Activated naive CD4-positive, alpha-beta T cell (primary cell): ENCODE measurements at places on chromosomes 13 and 19.

GRCh38 chr13:24784319-24784718, 20.4 kb downstream of the RNF17 start:
- no peak for DNase-seq

DNA sequence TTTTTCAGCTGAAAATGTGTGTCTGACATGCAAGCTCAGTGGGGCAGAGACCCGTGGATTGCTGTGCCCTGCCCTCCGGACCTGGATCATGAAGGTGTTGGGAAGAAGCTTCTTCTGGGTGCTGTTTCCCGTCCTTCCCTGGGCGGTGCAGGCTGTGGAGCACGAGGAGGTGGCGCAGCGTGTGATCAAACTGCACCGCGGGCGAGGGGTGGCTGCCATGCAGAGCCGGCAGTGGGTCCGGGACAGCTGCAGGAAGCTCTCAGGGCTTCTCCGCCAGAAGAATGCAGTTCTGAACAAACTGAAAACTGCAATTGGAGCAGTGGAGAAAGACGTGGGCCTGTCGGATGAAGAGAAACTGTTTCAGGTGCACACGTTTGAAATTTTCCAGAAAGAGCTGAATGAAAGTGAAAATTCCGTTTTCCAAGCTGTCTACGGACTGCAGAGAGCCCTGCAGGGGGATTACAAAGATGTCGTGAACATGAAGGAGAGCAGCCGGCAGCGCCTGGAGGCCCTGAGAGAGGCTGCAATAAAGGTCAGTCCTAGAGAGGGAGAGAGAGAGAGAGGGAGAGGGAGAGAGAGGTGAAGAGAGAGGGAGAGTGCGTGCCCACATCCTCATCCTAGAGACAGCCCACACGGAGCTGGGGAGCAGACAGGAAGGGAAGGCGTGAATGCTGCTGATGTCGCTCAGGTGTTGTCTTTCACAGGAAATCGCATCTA, 5.1 kb upstream of the DCUN1D2 start:
- DNase-seq, result no peak

DNA sequence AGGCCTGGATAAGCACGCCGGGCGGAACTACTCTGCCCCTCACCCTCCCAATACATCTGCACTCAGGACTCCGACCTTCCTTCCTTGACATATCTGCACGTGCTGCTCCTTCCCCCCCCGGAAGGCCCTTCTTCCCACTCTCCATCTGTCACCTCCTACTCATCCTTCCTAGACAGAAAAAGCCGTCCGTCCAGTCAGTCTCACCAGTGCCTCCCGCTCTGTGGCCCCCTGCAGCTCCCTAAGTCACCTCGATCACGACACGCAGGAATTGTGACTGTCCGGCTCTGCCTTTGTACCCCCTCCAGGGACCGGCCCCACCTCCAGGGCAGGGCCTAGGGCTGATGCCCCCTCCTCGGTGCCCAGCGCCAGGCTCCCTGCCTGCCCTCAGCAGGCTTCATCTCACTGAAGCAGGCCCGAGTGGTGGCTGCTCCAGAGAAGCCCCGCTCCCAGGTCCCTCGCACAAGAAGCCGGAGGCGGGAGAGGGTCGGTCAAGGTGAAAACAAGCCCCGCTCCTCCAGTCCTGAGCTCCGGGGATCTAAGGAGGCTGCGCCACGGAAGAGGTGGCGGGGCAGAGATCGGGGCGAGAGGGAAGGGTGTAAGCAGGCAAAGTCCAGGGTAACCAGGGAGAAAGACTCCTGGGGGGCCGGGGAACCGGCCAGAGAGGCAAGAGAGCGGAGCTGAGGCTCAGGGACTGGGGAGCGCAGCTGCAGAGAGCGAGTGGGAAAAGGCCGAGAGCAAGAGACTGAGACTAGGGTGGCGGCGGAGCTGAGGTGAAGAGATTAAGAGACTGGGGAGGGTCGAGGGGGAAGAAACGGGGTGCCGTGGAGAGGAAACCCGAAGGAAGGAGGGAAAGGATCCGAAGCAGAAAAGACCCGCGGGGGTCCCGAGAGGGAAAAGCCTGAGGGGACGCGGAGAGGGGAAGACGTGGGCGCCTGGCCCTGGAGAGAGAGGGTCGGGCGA, 1.1 kb downstream of the PPP6R1 start:
- no peak for DNase-seq

DNA sequence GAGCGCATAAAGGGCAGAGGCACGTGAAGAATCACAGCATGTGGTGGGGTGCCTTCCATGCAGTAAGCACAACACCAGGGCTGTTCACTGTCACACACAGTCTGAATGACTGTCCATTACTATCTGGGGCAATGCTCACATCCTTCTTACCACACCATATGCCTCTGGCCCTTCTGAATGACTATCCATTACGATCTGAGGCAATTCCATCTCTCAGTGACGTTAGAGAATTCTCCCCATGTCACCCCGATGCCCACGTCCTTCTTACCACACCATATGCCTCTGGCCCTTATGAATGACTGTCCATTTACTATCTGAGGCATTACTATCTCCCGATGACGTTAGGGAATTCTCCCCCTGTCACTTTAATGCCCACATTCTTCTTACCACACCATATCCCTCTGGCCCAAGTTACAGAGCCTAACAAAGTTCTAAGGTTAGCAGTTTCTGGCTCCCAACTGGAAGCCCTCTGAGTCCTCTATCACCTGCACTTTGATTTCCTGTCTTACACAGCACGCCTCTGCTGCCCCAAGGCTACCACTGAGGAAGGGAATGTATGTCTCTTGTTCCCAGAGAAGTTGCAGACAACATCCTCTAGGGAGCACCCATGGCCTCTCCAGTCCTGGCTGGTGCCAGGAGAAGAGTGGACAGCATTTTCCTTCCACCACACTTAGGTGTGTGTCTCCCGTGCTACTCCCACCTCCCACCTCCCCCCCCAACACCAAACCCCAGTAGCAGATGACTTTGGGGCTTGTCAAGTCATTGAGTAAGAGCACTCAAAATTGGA, 154.8 kb downstream of the COG6 start:
- no peak for DNase-seq

DNA sequence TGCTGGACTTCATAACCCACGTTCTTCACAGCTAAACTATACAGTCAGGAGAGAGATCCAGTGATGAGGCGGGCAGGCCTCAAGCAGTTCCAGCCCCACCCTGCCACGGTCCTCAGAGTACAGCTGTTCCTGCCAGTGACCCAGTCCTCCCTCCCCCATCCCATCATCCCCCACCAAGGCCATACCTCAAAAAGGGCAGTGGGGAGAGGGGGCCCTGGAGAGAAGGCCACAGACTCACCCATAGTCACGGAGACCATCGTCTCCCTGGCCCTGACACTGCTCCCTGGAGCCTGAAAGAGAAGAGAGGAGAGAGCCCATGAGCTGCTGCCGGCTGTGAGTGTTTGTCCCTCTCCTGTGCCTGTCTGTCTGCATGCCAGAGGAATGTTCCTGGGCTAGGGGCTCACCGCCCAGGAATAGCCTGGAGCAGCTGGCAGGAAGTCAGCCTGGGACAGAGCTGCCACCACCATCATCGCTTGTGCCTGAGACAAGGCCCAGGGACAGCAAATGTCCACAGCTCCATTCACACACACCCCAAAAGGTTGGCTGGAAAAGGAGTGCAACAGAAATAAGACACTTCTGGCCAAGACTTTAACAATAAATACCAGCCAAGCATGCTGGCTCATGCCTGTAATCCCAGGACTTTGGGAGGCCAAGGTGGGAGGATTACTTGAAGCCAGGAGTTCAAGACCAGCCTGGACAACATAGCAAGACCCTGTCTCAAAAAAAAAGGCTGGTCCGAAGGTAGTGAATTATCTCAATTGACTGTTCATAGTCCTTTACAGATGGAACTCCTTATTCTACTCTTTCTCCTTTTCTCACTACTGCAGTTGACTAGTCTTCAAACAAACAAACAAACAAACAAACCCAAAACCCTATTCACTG, 6.4 kb downstream of the C19orf47 start:
- DNase-seq, result no peak

DNA sequence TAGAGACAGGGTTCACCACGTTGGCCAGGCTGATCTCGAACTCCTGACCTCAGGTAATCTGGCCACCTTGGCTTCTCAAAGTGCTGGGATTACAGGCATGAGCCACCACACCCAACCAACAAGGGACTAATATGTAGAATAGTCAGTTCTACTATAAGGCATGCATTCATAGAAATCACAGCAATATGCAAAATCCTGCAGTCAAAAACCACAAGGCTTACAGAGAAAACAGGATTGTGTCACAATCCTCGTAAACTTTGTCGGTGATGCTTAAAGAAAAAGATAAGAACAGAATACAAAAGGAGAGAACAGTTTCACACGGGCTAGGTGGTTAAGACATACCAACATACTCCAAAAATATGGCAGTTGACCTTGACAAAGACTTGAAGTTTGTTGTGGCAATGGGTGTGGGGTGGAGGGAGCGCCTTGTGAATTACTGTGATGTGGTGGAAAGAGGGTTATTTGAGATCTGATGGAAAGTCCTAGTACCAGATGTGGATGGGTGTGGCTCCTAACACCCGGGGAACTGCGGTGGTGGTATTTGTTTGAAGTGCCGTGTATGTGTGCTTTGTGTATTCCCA, 12.4 kb downstream of the NOSIP start:
- no peak for DNase-seq

- DNase-seq, result no peak
Observed at GRCh38 chr13:51179432-51179971, 42.7 kb upstream of the FAM124A start.

GRCh38 chr13:51679616-51680015, 95.4 kb downstream of the WDFY2 start:
- no peak for DNase-seq

DNA sequence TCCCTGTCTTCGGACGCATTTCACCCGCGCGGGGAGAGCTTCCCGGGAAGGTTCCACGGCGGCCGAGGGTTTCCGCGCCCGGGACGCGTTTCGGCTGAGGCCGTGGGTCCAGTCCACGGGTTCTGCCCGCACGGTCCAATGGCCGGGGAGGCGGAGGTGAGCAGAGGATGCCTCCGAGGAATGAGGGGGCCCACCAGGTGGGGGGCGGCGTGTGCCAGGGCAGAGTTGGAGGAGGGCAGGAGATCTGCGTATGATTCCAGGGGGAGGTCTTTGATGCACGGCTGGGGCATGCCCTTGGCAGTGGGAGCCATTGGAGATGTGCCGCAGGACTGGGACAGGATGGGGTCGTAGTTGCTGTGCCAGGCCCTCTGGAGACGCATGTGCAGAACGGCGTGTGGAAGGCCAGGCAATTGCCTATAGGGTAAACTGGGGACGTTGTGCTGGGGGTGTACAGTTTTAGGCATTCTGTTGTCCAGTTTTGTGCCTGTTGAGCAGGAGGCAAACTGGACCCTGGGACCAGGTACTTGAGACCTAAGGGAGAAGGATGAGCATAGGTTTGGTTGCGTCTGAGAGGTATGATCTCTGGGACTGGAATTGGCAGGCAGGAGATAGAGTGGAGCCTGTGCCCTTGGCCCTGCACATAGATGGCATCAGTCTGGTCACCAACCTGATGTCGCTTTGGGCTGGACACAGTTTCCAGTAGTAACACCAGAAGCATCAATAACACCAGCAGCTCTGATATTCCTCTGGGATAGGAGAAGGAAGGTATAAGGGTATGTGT, 751 bp downstream of the ZNF584 start:
- DNase-seq, result no peak

DNA sequence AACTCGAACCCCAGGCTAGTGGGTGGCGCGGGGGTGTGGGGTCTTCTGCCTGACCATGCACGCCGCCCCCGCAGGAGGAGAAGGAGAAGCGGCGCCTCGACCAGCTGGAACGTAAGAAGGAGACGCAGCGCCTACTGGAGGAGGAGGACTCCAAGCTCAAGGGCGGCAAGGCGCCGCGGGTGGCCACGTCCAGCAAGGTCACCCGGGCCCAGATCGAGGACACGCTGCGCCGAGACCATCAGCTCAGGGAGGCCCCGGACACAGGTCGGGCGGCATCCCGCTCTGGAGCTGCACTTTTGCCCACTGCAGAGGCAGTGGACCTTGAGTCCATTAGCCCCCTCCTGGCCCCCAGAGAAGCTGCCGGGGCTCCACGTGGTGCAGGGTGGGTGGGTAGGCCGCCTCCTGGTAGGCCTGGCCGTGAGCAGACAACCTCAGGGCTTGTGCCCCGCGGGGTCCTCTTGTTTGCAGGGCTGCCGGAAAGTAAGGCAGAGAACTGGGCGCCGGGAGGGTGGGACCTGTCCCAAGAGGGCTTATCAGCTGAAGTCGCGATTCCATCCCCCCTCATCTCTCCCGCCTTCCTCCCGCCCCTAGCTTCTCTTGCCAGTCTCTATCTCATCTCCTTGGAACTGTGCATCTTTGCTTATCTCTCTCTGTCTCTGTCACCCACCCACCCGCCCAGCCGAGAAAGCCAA, 9.9 kb downstream of the CCDC124 start:
- DNase-seq, result no peak

DNA sequence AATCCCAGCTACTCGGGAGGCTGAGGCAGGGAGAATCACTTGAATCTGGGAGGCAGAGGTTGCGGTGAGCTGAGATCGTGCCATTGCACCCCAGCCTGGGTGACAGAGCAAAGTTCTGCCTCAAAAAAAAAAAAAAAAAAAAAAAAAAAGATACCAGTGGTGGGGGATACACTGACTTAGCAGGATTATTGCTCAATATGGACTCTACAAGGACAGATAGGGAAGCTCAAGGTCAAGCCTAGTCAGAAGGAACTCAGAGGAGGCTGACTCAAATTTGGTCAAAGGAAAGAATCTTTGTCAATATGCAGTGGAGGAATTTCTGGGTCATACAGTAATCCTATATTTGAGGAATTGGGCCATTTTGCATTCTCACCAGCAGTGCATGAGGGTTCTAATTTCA, 6.7 kb upstream of the DIAPH3 start:
- DNase-seq, result no peak

DNA sequence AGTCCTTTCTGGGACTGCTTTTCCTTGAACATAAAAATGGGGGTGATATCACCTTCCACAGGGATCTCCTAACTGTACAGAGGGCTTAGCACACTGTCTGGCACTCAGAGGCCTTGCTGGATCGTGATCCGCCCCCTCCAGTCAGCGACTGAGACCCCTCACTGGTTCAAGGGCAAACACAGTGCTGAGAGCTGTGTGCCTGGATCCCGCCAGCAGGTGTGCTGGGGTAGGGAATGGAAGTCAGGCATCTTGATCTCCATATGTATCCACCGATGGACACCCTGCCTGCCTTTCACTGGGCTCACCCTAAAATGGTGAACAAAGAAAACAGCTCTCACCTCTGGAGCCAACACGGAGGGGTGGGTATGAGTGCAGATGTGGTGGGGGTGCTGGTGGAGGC, 64.3 kb downstream of the IRS2 start:
- DNase-seq, result no peak

GRCh38 chr13:110571896-110572777, 10.6 kb upstream of the RAB20 start:
- DNase-seq, result no peak

GRCh38 chr13:113004126-113004525, 35.1 kb downstream of the MCF2L start:
- no peak for DNase-seq

DNA sequence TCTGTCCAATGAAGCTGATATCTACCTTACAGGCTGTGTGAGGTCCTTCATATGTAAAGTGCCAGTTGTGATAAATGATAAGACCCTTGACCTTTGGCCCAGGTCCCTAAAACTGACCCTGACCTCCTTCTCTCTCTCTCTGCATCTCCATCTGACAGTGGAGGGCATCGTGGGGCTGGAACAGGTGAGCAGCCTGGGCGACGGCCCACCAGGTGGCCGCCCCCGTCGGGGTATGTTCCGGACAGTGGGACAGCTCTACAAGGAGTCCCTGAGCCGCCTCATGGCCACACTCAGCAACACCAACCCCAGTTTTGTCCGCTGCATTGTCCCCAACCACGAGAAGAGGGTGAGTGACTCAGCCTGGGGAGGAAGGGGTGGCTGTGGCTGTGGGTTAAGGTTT, 53.7 kb downstream of the MYH14 start:
- DNase-seq, result no peak
